ENCODE measurements at places on chromosomes 7 and 10. TPM values are rescaled to one million over a fixed set of nuclear protein-coding genes. Genes with fewer than 3 reads are reported as not detected.
A peak's percentile ranks its signal among the peaks of the same experiment; 100 is the strongest.

DNA sequence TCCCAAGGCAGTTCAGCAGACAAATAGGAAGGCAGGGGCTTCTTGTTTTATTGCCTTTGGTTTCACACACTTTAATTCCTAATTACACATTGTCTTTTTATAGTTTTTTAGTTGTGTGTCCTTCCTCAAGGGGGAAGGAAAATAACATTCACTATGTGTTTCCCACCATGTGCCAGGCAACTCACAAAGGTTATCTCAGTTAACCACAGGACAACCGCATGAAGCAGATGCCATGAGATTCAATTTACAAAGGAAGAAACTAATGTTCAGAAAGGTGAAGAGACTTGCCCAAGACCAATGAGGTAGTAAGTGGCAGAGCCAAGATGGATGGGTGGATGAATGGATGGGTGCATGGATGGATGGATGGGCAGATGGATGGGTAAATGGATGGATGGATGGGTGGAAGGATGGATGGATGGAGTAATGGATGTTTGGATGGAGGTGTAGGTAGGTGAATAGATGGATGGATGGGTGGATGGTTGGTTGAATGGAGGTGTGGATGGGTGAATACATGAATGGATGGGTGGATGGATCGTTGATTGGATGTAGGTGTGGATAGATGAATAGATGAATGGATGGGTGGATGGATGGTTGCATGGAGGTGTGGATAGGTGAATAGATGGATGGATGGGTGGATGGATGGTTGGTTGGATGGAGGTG is 77.9 kb downstream of the ARHGAP22 start:
- H3K27me3 ChIP-seq = peaks cover 18% of the 10 kb centered on the region
- H3K4me3 ChIP-seq = no peak overlapping the region
- H3K4me1 ChIP-seq = no peaks in the 10 kb centered on the region
- H3K36me3 ChIP-seq = no peaks in the 10 kb centered on the region
- peak overlapping the region; percentile 41 for H3K27ac ChIP-seq

Gene ZNF425
- 2.7 TPM for total RNA-seq

Gene ZNF316
- total RNA-seq = 16.9 TPM

Gene CRCP
- 38.0 TPM for total RNA-seq

Gene CC2D2B
- 0.13 TPM for total RNA-seq
